HFFc6 (cell line): ENCODE measurements at places on chromosomes 3 and 15. TPM values are rescaled to one million over a fixed set of nuclear protein-coding genes. Genes with fewer than 3 reads are reported as not detected.

Gene ONECUT1
- total RNA-seq, result 0.18 TPM in 1 of 3 replicates, not detected in the others

Gene NAALADL2
- total RNA-seq, result 12.4 to 13.2 TPM (median 12.6 TPM) in 3 replicates

Gene GATA2
- 80.0 to 103 TPM (median 99.5 TPM) in 3 replicates for total RNA-seq

GRCh38 chr15:76161153-76162035, 101.6 kb downstream of the TMEM266 start:
- H3K4me3 ChIP-seq, result no peak overlapping the region
- H3K27me3 ChIP-seq, result peaks cover 16% of the 10 kb centered on the region
- DNase-seq, result no peak
- H3K4me1 ChIP-seq, result peaks cover 15% of the 10 kb centered on the region

DNA sequence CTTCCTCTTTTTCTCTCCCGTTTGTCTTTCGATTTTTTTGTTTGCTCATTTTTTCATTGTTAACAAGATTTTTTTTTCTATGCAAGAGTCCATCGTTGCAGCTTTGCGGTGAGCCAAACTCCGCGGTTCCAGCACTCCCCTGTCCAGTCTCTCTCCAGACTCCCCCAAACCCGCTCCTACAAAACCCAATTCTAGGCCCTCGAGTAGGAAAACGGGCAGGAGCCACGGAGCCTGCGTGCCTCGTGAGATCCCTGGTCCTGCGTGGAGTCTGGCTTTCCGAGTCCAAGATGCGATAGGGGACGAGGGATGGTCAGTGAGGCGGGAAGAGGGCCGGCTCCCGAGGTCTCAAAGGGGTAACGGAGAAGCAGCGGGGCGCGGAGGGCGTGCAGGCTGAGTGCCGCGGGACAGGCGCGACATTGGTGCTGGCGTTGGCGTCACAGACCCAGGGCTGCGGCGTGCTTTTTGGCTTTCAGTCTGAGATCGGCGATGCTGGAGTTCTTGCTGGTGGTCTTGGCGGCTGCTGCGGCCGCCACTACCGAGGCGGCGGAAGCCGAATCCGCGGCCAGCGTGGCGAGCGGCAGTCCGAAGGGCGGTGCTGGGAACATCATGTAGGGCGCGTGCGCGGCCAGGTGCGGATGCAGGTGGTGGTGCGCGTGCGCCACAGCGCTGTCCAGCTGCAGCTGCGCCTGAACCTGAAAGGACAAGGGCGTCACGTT, 8.5 kb downstream of the SHOX2 start:
- peaks cover 32% of the 10 kb centered on the region for H3K27me3 ChIP-seq
- DNase-seq, result no peak
- H3K4me1 ChIP-seq, result peaks cover 31% of the 10 kb centered on the region
- peaks cover 41% of the 10 kb centered on the region for H3K36me3 ChIP-seq
- no peak overlapping the region for H3K27ac ChIP-seq

DNA sequence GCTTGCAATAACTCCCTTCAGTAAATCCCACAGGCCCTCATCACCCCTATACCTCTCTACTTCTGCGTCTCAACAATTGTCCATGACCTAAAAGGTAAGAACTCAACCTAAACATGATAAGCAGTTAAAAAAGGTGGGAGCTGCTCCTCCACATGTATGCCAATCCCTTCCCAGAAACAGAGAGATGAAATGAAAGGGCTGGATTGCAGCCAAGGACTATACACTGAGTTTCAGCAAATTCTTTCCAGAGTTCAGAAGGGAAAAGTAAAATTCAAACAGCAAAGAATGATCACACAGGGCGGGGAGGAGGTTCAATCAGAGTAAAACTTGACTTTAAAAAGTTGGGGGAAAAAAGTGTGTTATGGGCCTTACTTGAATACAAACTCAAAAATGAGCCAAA, 27.5 kb downstream of the PLOD2 start:
- peaks cover 61% of the 10 kb centered on the region for H3K4me1 ChIP-seq
- H3K4me3 ChIP-seq, result peak overlapping the region; percentile 25
- H3K27me3 ChIP-seq, result no peaks in the 10 kb centered on the region; the same call in 1 of the 2 replicates

DNA sequence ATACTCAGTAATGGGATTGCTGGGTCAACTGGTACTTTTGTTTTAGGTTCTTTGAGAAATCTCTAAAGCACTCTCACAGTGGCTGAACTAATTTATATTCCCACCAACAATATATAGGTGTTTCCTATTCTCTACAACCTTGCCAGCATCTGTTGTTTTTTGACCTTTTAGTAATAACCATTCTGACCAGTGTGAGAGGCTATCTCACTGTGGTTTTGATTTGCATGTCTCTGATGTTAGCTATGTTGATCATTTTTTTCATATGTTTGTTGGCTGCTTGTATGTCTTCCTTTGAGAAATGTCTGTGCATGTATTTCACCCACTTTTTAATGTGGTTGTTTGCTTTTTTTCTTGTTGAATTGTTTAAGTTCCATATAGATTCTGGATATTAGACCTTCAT, 98.2 kb upstream of the DCBLD2 start:
- no peak for DNase-seq
- H3K4me1 ChIP-seq, result peaks cover 8% of the 10 kb centered on the region

- no peak for DNase-seq
- H3K27me3 ChIP-seq, result no peaks in the 10 kb centered on the region
Measured at GRCh38 chr15:94761574-94761973, 530.2 kb downstream of the MCTP2 start.

DNA sequence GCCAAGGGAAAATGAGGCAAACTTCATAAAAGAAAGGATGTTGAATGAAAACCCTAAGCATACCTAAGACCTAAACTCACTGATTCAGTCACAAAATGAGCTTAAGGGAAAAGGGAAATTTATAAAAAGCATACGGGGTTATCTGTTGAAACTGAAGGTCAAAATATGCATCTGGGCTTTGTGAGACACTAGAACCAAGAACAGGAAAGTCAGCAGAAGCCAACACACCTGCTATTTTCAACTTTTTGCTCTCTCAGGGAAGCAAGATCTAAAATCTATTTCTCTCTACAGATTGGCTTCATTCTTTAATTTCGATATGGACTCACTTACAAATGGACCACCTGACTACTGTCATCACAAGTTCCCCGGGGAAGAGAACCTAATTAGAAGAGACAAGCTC, 338.6 kb upstream of the NECTIN3 start:
- H3K4me3 ChIP-seq, result no peak overlapping the region
- no peak overlapping the region for H3K27ac ChIP-seq
- no peaks in the 10 kb centered on the region for H3K36me3 ChIP-seq

GRCh38 chr3:49683162-49683561, 6.1 kb downstream of the MST1 start:
- H3K36me3 ChIP-seq, result peaks cover 8% of the 10 kb centered on the region
- no peak overlapping the region for H3K27ac ChIP-seq
- H3K4me1 ChIP-seq, result no peaks in the 10 kb centered on the region
- no peak overlapping the region for H3K4me3 ChIP-seq
- no peak for DNase-seq
- H3K27me3 ChIP-seq, result peaks cover 2% of the 10 kb centered on the region

- H3K27me3 ChIP-seq, result no peaks in the 10 kb centered on the region; the same call in none of the 2 replicates
- 0 out of 2 replicates have a peak, but pooled peaks cover 5% of the 10 kb centered on the region for H3K36me3 ChIP-seq
- H3K4me1 ChIP-seq, result peaks cover 35% of the 10 kb centered on the region
Measured at GRCh38 chr15:60798821-60799220, 319.9 kb upstream of the ICE2 start.

GRCh38 chr15:65101411-65101890, 13.5 kb downstream of the UBAP1L start:
- no peaks in the 10 kb centered on the region; the same call in 1 of the 2 replicates for H3K27me3 ChIP-seq
- peak; percentile 36 for DNase-seq
- no peak overlapping the region for H3K4me3 ChIP-seq
- no peak overlapping the region for H3K27ac ChIP-seq

DNA sequence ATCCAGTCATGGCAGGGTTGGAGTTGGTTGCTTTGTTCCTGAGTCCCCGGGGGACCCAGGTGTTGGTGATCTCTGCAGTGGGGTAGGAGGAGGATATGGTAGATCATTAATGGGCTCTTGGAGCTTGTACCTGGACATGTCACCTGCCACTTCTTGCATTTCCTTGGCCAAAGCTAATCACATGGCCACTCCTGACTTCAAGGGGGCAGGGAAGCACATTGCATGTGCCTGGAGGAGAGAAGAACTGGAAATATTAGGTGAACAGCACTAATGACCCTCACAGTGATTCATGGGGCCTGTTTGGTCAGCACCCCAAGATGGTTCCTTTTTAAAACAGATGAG, 87.1 kb upstream of the MYZAP start:
- peaks cover 23% of the 10 kb centered on the region for H3K4me1 ChIP-seq
- no peak for DNase-seq
- no peak overlapping the region for H3K27ac ChIP-seq
- no peaks in the 10 kb centered on the region for H3K36me3 ChIP-seq

GRCh38 chr3:122931636-122932035, 95.9 kb downstream of the SEMA5B start:
- DNase-seq, result no peak
- no peak overlapping the region for H3K27ac ChIP-seq
- peaks cover 54% of the 10 kb centered on the region for H3K27me3 ChIP-seq

DNA sequence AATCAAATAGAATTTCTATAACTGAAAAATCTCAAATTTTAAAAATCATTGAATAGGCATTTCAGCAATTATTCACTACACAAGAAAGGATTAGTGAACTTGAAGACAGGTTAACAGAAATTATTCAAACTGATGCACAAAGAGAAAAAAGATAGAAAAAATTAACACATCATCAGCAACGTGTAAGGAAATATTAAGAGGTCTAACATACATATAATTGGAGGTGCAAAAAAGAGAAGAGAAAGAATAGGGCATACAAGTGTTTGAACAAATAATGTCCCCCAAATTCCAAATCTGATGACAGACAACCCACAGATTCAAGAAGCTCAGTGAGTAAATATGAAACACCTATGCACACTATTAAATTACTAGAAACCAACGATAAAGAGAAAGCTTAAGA, 57.1 kb downstream of the FBXL2 start:
- H3K4me1 ChIP-seq, result peaks cover 16% of the 10 kb centered on the region
- DNase-seq, result no peak
- no peak overlapping the region for H3K27ac ChIP-seq
- peaks cover 27% of the 10 kb centered on the region for H3K36me3 ChIP-seq
- peaks cover 2% of the 10 kb centered on the region; the same call in 1 of the 2 replicates for H3K27me3 ChIP-seq
- H3K4me3 ChIP-seq, result no peak overlapping the region

GRCh38 chr3:4634894-4635293, 141.7 kb downstream of the ITPR1 start:
- no peak overlapping the region for H3K27ac ChIP-seq
- DNase-seq, result no peak
- H3K36me3 ChIP-seq, result no peaks in the 10 kb centered on the region
- peaks cover 10% of the 10 kb centered on the region for H3K27me3 ChIP-seq
- H3K4me1 ChIP-seq, result peaks cover 5% of the 10 kb centered on the region

DNA sequence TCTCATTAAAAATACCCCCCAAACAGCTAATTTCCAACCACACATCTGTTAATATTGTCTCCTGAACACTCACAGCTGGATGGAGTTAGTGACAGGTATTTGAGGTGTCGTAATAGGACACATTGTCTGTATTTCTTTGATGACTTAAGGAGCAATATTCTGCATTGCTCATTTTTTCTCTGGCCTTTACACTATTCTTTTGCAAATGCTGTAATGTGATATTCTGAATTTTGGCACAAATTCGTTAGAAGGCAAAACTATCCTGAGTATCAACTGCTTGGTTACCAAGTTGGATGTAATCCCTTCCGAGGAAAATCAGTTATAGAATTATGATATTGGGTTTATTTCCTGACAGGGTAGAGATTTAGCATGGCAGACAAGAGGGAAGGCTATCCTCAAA, 1030.2 kb downstream of the MCTP2 start:
- H3K4me3 ChIP-seq, result no peak overlapping the region
- peaks cover 78% of the 10 kb centered on the region for H3K4me1 ChIP-seq
- H3K36me3 ChIP-seq, result no peaks in the 10 kb centered on the region
- DNase-seq, result no peak
- no peaks in the 10 kb centered on the region for H3K27me3 ChIP-seq
- H3K27ac ChIP-seq, result peak overlapping the region; percentile 79; the same call in 1 of the 2 replicates

GRCh38 chr15:25090073-25090733, 135.4 kb downstream of the SNRPN start:
- H3K4me1 ChIP-seq, result no peaks in the 10 kb centered on the region
- H3K27ac ChIP-seq, result no peak overlapping the region
- H3K27me3 ChIP-seq, result peaks cover 3% of the 10 kb centered on the region; the same call in 1 of the 2 replicates
- peaks cover 93% of the 10 kb centered on the region for H3K36me3 ChIP-seq

- H3K36me3 ChIP-seq, result peaks cover 5% of the 10 kb centered on the region; the same call in 1 of the 2 replicates
- H3K27ac ChIP-seq, result no peak overlapping the region
- H3K4me1 ChIP-seq, result peaks cover 31% of the 10 kb centered on the region
- H3K4me3 ChIP-seq, result no peak overlapping the region
- H3K27me3 ChIP-seq, result peaks cover 2% of the 10 kb centered on the region; the same call in 1 of the 2 replicates
Measured at GRCh38 chr3:45079715-45080114, 53.6 kb downstream of the CLEC3B start.

DNA sequence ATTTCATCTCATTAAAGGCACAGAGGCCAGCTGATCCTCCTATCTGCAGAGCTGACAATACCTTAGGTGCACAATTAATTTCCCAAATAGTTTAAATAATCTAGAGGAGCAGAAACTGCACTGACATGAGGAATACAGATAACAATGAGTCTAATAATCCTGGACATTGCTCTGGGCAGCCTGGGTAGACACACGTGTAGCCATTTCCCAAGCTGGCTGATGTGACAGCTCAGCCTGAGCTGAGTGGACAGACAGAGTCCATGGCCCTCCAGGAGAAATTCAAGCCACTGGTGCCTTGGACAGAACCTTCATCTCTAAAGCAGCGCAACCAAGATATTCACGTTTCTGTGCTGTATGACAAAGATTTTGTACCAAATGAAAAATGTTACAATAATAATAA, 222.6 kb downstream of the MECOM start:
- H3K36me3 ChIP-seq, result no peaks in the 10 kb centered on the region
- no peak for DNase-seq
- H3K4me3 ChIP-seq, result no peak overlapping the region
- no peak overlapping the region for H3K27ac ChIP-seq
- no peaks in the 10 kb centered on the region for H3K27me3 ChIP-seq

- peak; percentile 8 for DNase-seq
- H3K4me3 ChIP-seq, result no peak overlapping the region
- H3K36me3 ChIP-seq, result no peaks in the 10 kb centered on the region
- H3K4me1 ChIP-seq, result peaks cover 18% of the 10 kb centered on the region; the same call in 1 of the 2 replicates
- peak overlapping the region; percentile 40; the same call in 1 of the 2 replicates for H3K27ac ChIP-seq
Measured at GRCh38 chr15:57320631-57321220, 55.6 kb upstream of the CGNL1 start.

DNA sequence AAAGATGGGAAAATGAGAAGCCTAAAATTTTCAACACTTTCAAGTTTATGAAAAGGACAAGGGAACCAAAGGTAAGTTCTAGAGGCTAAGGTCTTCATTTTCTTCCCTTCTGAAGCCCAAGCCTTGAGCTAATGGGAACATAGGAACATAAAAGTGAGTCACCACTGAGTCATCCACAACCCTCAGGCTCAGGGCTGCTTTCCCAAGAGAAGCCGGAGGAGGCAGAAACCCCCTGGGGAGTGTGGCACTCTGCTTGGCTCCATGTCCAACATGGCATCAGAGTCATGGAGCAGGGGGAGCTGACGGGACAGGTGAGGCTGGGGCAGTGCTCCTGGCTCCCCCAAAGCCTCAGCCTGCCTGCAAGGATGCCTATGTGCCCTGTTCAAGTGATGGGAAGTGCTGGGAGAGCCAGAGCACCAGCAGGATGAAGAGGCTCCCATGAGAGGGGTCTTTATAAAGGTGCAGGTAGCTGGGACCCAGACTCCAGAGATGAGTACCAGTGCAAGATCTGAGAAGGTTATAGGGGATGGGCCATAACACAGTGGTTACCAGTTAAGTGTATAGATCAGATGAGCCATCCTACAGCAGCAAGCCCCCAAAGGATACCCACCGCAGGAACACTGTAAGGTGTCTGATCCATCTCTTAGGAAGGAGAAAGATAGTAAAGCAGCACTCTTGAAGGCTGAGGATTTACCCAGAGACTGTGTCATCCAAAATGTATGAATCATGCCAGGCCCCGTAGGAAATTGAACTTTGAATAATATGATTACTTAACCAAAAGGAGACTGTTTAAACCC, 31.8 kb upstream of the RYR3 start:
- peaks cover 2% of the 10 kb centered on the region for H3K27me3 ChIP-seq
- peak overlapping the region; percentile 84 for H3K4me3 ChIP-seq
- peaks cover 32% of the 10 kb centered on the region for H3K4me1 ChIP-seq
- H3K36me3 ChIP-seq, result peaks cover 5% of the 10 kb centered on the region; the same call in 1 of the 2 replicates
